Muscle of arm (tissue), 14 donors: ENCODE measurements at places on chromosomes 16 and 17.

DNA sequence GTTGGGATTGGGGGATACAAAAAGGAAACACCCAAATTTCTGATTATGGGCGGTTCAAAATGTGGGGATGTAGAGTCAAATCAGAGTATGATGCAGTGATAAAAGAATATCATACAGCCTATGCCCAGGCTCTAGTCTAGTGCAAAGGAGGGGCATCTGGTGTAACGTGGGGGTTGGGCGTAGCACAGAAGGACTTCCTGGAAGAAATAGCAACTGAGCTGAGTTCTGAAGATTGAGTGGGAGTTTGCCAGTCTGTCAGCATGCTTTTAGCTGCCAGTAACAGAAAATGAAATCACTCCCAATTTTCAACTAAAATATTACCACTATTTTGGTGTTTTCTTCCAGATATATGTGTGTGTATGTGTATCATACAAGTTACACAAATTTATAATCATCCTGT lies 196.9 kb downstream of the SPECC1 start:
- no peak for DNase-seq

DNA sequence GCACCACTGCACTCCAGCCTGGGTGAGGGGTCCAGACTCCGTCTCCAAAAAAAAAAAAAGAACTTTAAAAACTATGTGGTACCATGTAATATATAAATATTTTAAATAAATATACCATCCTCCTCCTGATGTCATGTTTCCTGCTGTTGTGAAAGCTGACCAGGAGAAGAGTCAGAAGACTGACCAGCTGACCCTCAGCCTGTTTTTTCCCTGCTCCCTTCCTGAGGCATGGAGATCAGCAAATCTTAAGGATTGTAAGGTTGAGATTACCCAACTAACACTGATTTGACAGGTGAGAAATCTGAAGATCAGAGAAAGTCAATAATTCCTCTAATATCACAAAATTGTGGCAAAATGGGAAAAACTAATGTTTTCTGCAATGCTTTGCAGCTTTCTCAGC lies 18.1 kb downstream of the NCOR1 start:
- DNase-seq: no peak

- DNase-seq: no peak
Measured at GRCh38 chr17:73030501-73030921, 62.0 kb downstream of the SLC39A11 start.

GRCh38 chr16:75445298-75445697 lies 12.0 kb upstream of the CFDP1 start:
- no peak for DNase-seq

DNA sequence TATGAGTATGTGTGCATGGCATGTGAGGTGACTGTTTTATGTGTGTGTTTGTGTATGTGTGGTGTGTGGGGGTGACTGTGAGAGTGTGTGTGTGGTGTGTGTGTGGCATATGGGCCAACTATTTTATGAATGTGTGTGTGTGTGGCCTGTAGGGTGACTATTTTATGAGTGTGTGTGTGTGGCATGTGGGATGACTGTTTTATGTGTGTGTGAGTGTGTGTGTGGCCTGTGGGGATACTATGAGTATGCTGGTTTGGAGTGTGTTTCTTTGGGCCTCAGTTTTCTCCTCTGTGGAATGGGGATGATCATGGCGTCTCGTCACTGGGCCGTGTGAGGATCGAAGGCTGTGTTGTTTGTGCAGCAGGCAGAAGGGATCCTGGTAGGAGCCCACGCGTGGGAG lies 152.1 kb upstream of the PLCG2 start:
- no peak for DNase-seq

DNA sequence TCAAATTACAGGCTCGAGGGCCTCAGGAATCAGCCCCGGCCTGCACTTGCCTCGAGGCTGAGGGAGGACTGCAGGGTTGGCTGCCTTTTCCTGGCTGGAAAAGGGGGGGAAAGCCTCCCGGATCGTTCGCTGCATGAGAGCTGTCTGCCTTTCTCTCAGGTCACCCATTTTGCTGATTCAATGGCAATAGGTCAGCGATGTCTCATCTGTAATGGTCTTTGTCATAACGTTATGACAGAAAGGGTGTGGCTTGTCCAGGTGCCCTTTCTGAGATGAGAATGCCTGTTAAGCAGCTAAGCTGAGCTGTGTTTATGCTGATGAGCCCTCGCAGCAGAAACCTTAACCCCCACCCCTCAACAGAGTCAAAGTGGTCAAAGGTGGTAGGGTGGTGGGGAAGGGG lies 81.8 kb downstream of the AKAP1 start:
- DNase-seq: no peak

DNA sequence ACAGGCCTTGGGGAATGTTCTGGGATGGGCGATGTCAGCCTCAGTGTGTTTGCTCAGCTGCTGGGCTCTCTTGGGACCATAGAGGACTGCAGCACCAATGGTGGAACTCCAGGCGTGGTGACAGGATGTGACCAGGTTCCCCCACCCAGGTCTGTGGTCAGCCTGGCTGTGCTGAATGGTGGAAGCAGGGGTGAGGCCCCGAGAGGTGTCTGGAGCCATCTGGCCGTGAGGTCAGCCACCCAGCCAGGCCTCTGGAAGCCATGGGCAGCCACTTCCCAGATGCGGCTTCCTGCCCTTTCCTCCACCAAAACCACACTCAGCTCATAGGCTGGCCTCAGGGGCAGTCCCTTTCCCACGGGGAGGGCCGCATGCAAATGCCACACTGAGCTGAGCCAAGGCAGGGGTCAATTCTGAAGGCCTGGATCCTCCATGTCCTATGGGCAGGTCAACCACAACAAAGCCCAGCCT lies 7.8 kb upstream of the MAPK7 start:
- DNase-seq: no peak

DNA sequence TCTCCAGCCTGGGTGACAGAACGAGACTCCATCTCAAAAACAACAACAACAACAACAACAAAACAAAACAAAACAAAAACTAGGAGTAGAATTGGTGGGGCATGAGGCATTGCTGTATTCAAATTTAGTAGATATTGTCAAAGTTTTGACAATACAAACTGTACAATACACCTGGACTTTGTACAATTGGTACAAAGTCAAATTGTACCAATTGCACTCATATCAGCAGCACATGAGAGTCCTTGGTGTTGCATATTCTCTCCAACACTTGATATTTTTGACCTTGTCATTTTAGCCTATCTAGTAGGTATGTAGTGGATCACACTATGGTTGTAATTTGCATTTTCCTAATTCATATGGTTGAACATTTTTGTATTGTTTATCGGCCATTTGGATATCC lies 14.3 kb upstream of the ATF7IP2 start:
- DNase-seq: no peak

DNA sequence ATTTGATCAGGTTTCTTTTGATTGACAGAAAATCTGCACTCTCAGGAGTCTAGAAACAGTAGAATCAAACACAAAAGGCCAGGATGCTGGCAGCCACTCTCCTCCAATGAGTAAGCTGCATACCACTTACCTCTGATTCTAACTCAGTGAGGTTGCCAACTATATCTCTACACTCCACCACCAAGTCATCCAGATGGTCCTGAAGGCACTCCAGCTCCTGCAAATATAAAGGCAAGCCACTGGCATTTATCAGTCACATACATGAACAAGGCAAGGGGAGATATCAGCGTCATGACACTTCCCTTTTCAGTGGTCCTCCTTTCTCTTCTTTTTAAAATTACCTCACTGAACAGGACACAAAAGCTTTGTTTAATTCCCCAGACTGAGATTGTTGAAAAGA lies 53.1 kb upstream of the CLEC18B start:
- no peak for DNase-seq

DNA sequence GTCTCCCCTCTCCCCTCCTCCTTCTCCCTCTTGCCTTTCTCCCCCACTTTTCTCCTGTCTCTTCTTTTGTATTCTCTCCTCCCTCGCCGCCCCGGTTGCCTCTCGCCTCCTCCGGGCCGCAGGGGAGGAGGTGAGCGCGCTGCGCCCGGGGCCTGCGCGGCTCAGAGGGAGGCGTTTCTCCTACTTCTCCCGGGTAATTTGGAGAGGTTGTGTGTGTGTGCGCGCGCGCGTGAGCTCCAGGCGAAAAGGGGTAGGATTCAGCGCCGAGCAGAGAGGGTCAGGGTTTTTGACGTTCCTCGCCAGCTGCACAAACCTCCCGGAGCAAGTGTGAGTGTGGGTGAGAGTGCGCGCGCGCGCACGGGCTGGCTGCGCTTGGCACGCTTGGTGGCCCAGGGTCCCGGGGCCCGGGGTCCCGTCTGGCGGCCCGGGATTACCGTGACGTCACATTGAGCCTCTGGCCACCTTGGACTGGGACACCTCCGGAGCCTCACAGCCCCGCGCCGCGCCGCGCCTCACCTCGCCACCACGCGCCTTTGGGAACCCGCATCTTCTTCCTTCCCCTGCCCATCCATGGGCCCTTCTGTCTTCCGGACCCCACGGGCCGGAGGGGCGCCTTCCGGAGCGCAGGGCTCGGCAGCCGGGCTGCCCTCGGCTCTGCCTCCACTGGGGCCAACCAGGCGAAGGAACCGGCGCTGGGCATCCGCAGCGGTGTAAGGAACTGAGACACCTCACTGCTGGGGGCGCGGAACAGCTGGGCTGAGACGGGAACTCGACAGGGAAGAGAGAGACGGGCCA lies 479 bp downstream of the IRX6 start:
- no peak for DNase-seq

DNA sequence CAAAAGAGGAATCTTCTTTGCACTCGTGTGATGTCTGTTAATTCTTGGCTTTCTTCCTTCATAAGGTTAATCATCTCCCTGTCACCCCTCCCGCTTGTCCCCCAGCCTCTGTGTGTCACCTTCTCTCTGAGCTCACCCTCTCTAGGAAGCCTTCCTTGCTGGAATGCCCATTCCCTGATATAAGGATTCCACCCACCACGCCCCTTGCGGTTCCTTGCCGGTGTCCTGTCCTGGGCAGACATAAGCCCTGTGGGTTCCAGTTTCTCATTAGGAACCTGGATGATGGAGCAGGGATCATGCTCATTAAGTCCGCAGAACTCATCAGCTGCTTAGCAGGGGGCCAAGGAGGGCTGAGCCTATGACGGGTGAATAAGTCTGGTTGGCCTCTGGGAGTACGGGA lies 559.3 kb downstream of the MAF start:
- no peak for DNase-seq

DNA sequence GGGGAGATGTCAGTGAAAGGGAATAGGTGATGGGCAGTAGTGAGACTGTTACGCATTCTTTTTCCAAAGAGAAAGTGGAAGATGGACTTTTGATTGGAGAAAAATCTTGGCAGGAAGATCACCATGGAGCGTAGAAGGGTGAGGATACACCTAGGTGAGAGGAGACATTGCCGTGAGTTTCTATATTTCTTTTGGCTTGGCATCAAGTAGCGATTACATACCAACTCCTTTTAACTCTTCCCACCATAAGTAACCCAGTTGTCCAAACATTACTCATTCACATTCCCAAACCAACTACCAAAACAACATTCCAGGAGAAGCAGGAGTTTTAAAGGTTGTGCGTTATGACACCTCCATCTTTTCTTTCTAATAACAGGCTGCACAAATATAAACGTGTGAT lies 10.7 kb upstream of the KRT28 start:
- no peak for DNase-seq

DNA sequence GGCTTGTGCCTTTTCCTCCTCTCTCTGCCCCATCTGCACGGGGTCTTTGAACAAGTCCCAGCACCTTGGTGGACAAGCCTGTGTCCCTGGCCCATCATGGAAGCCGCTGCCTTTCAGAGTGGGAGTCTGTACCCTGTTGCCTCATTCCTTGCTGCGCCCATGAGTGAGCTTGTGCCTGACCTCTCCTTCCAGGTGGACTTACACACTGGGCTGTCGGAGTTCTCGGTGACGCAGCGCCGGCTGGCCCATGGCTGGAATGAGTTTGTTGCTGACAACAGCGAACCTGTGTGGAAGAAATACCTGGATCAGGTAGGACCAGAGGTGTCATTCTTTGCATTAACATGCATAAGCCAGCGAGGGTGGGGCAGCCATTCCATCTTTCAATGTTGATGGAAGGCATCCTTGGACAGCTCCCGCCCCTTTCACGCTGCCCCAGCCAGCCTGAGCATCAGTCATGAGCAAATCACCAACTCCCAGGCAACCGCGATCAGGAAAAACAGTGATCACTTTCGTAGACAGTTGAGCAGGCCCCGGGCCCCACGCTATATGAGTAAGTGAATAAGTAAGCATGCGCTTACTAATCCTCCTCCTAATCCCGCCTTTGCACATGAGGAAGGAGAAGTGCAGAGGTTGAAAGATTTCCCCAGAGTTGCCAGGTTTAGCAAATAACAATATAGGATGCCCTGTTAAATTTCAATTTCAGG lies 36.8 kb downstream of the ATP2C2 start:
- no peak for DNase-seq

DNA sequence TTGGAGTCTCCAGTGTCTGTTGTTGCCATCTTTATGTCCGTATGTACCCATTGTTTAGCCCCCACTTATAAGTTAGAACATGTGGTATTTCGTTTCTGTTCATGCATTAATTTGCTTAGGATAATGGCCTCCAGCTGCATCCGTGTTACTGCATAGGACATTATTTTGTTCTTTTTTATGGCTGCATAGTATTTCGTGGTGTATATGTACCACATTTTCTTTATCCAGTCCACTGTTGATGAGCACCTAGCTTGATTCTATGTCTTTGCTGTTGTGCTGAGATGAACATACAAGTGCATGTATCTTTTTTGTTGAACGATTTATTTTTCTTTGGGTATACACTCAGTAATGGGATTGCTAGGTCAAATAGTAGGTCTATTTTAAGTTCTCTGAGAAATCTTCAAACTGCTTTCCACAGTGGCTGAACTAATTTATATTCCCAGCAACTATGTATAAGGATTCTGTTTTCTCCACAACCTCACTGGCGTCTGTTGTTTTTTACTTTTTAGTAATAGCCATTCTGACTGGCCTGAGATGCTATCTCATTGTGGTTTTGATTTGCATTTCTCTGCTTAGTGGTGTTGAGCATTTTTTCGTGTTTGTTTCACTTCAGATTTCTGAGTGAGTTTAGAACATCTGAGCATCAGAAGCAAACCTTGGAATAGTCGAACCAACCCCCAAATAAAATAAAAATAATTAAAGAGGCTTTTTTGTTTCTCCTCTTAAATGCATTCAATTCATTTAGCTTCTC lies 304.7 kb downstream of the ZFHX3 start:
- DNase-seq: no peak

DNA sequence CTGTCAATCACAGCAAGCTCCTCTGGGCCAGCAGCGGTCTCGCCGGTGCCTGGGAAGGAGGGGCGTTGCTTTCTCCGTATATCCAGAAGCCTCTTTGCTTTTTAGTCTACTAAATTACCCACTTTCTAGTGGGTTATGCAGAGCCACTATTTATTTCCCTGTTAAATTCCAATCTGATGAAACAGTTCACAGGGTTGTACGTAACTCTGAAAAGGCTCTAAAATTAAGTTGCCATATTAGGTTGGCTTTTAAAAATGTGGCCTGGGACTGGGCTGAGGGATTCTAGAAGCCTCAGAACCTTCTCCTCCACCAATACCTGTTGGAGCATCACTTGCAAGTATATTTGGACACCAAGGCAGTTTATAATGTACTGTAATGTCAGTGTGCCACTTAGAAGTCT lies 27.2 kb downstream of the MARCHF10 start:
- DNase-seq: no peak
